GM03348 (cell line): ENCODE measurements at places on chromosomes 12 and 14.

- DNase-seq, result peak; percentile 79
Measured at GRCh38 chr12:69555461-69555860, 29.8 kb upstream of the CCT2 start.

GRCh38 chr12:61991661-61992060, 268.5 kb upstream of the USP15 start:
- DNase-seq, result no peak

DNA sequence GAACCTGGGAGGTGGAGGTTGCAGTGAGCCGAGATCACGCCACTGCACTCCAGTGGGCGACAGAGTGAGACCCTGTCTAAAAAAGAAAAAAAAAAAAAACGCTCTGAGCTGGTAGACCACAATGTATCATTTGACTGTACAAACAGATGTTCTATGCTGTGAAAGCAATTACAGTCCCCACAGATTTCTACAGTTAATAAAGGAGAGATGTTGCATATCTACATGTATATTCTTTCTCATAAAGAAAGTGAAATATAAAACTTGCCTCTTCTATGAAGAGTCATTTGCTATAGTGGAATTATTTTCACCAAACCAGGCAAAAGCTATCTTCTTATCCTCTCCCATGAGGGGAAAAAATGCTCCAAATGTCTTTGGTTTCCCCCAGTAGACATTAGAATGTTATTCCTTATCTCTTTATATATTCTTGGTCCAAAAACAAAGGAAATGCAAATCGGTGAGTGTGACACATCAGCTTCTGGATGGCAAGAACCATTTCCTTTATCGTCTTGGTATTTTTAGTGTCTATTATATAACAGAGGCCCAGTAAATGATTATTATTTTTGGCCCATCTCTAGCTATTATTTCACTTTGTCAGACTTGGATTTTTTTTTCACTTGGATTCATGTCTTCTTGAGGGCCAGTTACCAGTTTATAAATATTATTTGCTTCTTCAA, 230.4 kb downstream of the SSPN start:
- peak; percentile 8 for DNase-seq

DNA sequence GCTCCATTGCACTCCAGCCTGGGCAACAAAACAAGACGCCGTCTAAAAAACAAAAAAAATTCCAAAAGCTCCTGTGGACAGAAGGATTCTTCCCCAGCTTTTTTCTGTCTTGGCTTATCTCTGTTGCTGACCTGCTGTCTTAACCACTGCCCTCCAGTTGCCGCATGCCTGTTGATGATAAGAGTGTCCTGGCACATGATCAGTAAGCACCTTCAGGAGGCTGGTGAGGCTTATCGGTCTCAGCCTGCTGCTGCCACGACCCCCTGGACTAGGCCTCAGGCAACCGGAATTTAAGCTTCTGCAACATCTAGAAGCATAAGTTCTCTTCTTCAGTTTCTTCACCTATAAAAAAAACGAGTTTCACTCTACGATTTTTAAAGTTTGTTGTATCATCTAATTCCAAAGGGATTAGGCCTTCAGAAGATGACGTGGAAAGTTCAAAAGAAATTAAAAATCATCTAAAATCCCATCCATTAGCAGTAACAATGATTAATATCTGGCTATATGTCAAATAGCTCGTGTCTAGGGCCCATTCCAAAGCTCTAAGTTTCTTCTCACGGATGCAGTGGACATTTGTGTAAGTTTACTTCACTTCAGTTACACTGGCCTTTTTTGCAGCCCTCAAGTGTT, 46.4 kb downstream of the RESF1 start:
- DNase-seq, result no peak

GRCh38 chr12:117377758-117378157, 16.3 kb upstream of the NOS1 start:
- no peak for DNase-seq

DNA sequence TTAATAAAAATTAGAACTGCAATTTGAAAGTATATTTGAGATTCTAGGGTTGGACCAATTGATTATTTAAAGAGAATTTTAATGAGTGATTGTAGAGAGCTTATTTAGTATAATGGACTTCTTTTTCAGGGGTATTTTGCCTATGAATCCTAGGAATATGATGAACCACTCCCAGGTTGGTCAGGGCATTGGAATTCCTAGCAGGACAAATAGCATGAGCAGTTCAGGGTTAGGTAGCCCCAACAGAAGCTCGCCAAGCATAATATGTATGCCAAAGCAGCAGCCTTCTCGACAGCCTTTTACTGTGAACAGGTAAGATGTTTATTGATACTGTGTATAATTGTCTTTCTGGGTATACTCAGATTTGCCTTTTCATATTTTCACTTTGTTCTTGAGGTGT, 35.9 kb upstream of the KCNMB4 start:
- no peak for DNase-seq

DNA sequence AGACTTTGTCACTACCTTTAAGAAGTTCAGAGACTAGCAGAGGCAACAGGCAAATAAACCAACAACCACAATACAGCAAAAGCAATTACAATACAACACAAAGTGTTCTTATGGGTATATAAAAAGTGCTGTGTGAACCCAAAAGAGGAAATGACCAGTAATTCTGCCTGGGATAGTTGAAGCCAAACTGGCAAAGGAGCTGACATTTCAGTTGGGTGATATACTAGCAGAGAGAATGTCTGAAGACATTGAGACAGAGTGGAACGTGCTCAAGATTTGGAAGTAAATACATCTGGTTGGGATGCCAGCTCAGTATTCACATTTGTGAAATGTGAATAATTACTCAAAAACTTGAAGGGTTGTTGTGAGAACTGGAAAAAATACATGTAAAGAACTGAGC, 80.6 kb upstream of the GTF2A1 start:
- no peak for DNase-seq

- no peak for DNase-seq
Measured at GRCh38 chr12:132057691-132058090, 86.4 kb downstream of the DDX51 start.
